T-cell (primary cell): ENCODE measurements at places on chromosomes 4 and X. TPM values are rescaled to one million over a fixed set of nuclear protein-coding genes. Genes with fewer than 3 reads are reported as not detected.

- DNase-seq, result no peak
Measured at GRCh38 chrX:17473021-17473420, 98.0 kb downstream of the NHS start.

DNA sequence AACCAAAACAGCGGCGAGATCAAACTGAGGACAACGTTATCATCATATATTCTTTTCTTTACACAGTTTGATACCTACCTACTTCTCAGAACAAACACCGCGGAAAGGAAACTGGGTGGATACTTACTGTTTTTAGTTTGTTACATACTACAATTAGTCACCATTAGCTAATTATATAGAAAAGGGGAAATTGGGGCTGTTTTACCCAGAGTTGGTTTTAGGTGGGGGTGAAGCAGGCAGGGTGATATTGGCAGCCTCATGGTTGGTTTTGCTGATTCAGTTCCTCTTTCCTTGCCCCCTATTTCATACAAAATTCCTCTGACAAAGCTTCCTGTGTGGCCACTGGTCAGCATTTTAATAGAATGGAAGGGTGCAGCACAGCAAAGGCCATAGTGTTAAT, 77.8 kb downstream of the SORBS2 start:
- no peak for DNase-seq

DNA sequence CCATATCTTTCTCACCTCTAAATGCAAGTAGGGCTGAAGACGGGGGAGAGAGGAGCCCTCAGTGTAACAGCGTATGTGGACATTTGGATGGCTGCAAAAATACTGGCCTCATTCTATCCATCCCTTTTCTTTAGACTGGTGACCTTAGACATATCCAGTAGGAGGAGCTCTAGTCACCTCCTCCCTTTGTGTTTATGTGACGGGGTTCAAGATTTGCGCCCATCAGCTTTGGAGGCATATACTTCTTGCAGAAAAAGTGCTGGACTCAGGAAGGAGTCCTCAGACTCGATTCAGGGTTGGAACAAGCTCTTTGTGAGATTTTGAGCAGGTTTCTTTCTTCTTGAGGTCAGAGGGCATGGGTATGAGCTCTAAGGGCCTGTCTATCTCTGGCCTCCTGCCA, 86.2 kb downstream of the MAMLD1 start:
- no peak for DNase-seq

DNA sequence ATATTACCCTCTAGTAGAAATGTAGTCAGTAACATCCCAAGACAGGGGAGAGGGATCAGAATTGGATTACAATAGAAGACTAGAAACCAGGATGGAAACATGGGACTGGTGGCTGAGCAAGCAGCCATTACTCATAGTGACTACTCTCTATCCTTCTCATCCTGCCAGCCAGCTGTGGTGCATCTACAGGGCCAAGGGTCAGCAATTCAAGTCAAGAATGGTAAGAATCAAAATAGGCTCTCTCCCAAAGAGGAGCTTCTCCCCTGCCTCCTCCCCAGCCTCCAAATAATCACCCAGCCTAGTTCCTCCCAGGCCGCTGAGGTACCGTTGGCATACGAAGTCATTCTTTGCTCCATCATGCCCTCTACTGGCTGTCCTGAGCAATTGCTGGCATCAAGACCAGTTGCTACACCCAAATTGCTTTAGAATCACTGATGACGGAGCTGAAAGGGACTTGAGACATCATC, 19.4 kb downstream of the AWAT2 start:
- peak; percentile 11 for DNase-seq

The TIGD4 gene
- total RNA-seq, result 0.28 TPM
